ENCODE measurements at places on chromosomes 3 and 15. TPM values are rescaled to one million over a fixed set of nuclear protein-coding genes. Genes with fewer than 3 reads are reported as not detected.

The STRC gene
- total RNA-seq = not detected

The CCR3 gene
- total RNA-seq = 0.20 TPM

- no peak for DNase-seq
Observed at GRCh38 chr3:126501054-126501453, 16.5 kb downstream of the UROC1 start.

GRCh38 chr3:107498646-107499045, 24.1 kb upstream of the BBX start:
- no peak for DNase-seq

- DNase-seq = no peak
Observed at GRCh38 chr3:180018543-180018942, 18.2 kb downstream of the PEX5L start.

DNA sequence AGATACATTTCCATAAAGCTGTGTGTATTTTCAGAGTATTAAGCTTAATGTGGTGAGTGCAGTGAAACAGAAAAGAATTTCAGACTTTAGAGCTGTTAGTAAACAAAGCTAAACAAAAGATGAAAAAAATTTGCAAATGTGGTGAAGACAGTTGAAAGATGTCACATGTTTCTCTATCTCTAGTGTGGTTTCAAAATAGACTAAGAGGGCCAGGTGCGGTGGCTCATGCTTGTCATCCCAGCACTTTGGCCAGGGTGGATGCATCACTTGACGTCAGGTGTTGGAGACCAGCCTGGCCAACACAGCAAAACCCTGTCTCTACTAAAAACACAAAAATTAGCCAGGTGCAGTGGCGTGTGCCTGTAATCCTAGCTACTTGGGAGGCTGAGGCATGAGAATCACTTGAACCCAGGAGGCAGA, 466.0 kb upstream of the NR2F2 start:
- no peak for DNase-seq

DNA sequence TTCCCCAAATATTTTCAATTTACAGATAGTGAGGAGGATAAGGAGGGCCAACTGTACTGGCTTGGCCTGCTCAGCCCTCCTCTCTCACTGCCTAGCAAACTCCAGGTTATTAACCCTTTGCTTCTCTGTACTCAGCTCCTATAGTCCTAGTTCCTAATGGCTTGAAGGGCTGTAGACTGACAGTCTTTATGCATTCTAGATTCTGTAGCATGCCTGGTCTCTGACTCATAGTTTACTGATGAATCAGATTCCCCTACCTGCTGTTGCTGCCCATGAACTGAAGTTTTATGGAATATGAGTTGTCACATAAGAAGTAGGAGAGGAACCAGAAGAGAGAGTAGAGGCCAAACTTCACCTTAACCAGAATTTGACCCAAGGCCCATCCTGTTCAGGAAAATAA, 27.1 kb upstream of the MAP3K13 start:
- peak; percentile 90 for DNase-seq
